ENCODE measurements at places on chromosomes 2 and 18.

DNA sequence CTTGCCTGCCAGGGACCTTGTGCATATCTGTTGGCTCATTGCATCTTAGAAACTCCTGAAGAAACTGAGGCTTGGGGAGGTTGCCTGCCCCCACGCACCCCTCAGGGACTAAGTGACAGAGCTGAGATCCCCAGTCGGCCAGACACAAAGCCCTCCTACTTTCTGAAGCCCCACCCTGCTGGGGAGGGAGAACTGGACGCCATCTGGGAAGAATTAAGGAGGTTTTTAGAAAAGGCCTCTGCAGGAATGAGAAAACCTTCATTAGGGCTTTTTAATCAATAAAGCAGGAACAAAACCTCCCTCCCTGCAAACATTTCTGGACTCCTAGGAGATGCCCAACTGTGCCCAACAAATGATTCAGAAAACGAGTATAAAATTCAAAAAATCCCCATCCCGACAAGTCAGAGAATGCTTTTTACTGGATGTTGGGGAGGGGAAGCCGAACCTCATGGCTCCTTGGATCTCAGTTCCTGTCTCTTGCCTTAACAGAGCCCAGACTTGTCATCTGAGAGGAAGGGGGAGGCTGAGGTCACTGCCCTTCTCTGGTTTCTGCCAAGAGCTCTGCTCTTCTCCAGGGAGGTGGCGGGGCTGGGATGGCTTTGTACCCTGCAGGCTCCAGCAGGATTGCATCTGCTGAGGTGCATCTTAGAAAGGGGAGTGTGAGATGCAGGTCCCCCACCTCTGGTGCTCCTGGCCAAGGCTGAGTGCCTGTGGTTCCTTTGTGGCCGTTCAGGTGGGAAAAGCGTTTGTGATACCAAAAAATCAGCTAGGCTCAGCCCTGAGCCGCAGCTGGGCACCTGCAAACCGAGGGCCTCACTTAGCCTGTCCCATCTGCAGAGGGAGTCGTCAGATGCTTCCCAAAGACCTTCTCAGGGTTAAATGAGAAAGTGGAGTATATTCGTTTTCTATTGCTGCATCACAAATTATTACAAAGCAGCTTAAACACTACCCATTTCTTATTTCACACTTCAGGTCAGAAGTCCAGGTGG is 142.4 kb downstream of the ZFP36L2 start:
- DNase-seq: peak; percentile 93

GRCh38 chr2:45132551-45132950 is 123.3 kb upstream of the SIX2 start:
- no peak for DNase-seq

DNA sequence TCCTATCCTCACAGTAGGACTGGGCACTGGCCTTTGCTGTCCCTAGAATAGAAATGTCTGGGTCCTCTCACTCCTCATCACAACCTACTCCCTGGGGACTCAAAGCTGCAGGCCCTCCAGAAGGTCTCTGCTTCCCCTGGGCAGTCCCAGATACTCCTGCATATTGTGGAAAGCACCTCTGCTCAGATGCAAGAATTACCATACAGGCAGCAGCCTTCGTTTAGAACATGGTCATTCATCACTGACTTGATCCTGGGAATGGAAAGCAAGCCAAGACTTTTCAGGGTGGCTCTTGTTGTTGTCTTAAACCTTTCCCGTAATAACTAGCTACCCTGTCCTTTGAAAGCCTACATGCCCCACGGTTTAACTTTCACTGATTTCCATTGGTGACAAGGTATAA is 53.1 kb upstream of the NPAS2 start:
- no peak for DNase-seq

DNA sequence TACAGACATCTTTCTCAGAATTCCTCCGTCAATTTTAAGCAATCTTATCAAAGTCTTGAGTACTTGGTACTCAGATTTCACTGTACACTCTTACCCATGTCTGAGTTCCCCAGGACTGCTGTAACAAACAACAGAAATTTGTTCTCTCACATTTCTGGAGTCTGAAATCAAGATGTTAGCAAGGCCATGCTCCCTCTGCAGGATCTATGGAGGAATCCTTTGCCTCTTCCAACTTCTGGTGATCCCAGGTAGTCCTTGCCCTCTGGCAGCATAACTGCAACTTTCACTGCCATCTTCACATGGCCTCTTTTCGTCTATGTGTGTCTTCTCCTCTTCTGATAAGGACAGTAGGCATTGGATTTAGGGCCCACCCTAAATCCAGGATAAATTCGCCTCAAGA is 17.1 kb upstream of the CACNB4 start:
- DNase-seq: no peak

DNA sequence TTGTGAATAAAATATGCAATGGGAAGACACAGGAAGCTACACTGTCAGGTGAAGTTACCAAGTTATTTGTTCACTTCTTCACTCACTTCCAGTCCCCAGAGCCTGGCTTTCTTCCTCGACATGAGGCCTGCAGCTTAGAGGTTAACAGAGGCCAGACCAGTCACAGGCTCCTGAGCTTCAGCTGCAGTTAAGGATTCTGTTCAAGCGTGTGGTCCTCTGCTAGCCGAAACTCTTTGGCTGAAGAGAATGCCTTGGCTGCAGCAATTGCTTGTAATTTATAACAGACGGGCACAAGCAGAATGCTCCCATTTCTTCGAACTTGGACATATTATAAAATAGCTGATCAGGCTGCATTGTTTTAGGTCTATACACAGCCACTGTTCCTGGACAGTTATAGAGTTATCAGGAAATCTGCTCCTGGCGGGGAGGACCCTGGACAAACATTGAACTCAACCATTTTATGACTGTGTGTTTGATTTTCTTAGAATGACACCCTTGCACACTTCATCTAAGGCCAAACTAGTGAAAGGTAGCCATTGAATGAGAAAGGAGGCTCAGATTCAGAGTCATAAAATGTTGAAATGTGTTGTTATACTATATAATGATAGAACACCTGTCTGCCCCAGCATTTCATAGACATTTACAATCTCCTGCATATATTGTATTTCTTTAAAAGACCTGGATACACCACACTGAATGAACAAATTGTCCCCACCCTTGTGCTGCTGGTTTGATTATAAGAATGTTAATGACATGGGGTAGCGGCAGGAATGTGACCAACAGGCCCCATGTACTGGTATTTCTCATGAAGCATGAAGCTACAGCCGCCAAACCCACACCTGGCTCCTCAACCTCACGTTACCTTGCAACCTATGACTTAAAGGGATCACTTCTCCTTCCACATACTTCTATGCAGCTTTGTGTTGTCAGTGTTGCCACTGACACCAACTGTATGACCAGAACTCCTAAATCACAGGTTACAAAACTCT is 153.6 kb downstream of the TDRD15 start:
- DNase-seq: no peak

DNA sequence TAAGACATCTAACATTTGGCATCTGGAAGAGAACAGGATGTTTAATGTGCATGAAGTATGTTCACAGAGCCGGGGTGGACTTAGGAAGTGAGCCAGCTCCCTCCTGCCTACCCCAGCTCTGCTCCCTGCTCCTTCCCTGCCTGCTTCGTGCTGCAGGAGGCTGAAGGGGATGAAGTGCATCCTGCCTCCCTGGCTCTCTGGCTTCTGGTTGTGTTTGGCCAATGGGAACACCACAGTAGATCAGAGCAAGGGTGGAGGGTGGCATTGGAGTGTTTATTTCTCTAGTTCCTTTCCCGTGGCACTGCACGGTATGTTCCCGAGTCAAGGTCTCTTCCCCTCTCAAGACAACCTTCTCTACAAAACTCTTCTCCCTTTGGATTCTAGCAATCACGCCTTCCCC is 379.9 kb downstream of the CLIP4 start:
- DNase-seq: no peak

- no peak for DNase-seq
These were observed 82.2 kb upstream of the PNPT1 start for GRCh38 chr2:55775828-55776227.

- DNase-seq: no peak
These were observed 61.2 kb downstream of the RND3 start for GRCh38 chr2:150426315-150426714.

GRCh38 chr2:229474125-229474524 is 203.0 kb upstream of the PID1 start:
- DNase-seq: no peak

Measured in MCF 10A (cell line).